NCI-H1694 treated with DMSO at 0.1 percent for 48 hours (cell line): ENCODE measurements at places on chromosomes 13 and 19.

- DNase-seq, result no peak
Observed at GRCh38 chr13:33554919-33555791, 262.8 kb upstream of the RFC3 start.

GRCh38 chr19:46776927-46777911 lies 11.2 kb downstream of the SLC1A5 start:
- DNase-seq, result no peak

DNA sequence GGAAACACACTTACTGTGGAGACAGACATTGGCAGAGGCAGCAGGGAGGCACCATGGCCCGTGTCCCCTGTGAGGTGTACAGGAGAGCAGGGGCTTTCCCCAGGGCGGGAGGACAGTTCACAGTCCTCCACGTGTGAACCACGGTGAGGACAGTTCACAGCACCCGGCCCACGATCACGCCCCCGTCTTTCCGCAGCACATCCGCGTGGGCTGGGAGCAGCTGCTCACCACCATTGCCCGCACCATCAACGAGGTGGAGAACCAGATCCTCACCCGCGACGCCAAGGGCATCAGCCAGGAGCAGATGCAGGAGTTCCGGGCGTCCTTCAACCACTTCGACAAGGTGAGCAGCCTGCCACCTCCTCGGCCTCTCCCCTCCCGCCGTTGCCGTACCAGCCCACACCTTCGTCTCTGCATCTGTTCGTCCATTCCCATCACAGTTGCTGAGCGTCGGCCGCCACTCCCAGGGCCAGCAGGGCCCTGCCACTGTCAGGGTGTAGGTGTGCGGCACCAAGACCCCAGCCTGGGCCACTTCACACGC lies 17.4 kb downstream of the CAPN12 start:
- DNase-seq, result no peak

- DNase-seq, result no peak
Observed at GRCh38 chr19:41799444-41800000, 3.1 kb downstream of the CEACAM3 start.
